Kidney capillary endothelial cell (primary cell): ENCODE measurements at places on chromosomes 13 and 19.

- DNase-seq: no peak
These were observed 8.4 kb upstream of the DIAPH3 start for GRCh38 chr13:60172111-60172510.

- DNase-seq: no peak
These were observed 12.5 kb downstream of the AP2S1 start for GRCh38 chr19:46838160-46838559.

DNA sequence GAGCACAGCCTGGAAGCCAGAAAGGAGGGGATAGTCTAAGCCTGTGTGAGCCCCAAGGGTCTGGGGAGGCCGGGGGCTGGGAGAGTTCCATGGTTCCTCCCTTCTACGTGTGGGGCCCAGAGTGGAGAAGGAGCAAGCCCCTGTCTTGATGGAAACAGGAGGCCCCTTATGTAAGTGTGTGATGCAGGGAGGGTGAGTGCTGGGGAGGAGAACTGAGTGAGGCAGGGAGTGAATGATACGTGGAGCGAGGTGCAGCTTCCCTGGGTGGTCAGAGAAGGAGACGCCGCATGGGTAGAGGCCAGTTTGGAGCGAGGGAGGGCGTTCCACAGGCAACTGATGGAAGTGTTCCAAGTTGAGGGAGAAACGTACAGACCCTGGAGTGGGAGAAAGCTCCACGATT is 16.0 kb downstream of the MAG start:
- DNase-seq: no peak

- DNase-seq: no peak
These were observed 80.7 kb upstream of the OLFM4 start for GRCh38 chr13:52947921-52948373.

- DNase-seq: no peak
These were observed 2.1 kb upstream of the BSG start for GRCh38 chr19:570251-570686.

GRCh38 chr13:111659842-111660241 is 339.4 kb downstream of the TEX29 start:
- DNase-seq: no peak

- DNase-seq: no peak
These were observed 342.7 kb downstream of the TBC1D4 start for GRCh38 chr13:75139291-75139690.

DNA sequence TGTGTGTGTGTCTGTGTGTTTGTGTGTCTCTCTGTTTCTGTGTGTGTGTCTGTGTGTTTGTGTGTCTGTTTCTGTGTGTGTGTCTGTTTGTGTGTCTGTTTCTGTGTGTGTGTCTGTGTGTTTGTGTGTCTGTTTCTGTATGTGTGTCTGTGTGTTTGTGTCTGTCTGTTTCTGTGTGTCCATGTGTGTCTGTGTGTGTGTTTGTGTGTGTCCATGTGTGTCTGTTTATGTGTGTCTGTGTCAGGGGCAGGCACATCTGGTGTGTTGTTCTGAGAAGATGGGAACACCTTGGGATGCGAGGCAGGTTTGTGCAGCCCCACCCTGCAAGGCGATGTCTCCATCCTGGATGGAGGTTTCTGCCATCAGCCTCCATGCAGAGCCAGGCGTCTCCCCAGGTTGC is 275.8 kb upstream of the SOX1 start:
- DNase-seq: no peak

- DNase-seq: no peak
These were observed 2.0 kb upstream of the MAB21L1 start for GRCh38 chr13:35478271-35479037.

GRCh38 chr19:39031368-39032062 is 834 bp downstream of the FBXO27 start:
- DNase-seq: peak; percentile 25

DNA sequence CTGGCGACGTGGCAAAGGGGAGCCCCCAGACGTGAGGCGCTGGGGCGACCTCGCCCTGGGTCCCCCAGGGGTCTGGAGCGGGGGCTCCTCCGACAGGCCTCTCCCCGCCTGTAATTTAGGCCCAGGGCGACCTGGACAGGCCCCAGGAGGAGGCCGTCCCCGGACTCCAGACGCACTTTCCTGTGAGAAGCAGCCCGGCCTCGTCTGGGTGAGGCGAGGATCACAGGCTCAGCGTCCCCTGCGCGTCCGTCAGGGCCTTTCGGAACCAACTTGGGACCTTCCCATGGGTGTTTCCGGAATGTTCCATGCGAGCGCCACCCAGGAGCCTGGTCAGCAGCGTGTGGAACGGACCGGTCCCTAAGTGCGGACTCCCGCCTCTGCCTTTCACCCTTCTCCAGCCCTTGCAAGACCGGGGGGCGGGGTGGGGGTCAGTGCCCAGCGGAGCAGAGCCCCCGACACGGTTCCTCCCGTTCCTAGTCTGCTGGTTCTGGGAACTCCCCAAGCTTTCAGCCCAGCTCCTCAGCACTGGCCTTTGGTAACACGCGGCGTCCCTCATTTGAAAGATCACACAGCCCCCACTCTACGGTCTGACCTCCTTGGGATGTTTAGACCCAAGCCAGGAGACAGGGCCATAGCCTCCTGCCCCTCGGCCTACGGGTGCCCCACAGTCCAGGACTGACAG is 1.1 kb upstream of the GRTP1 start:
- DNase-seq: no peak

DNA sequence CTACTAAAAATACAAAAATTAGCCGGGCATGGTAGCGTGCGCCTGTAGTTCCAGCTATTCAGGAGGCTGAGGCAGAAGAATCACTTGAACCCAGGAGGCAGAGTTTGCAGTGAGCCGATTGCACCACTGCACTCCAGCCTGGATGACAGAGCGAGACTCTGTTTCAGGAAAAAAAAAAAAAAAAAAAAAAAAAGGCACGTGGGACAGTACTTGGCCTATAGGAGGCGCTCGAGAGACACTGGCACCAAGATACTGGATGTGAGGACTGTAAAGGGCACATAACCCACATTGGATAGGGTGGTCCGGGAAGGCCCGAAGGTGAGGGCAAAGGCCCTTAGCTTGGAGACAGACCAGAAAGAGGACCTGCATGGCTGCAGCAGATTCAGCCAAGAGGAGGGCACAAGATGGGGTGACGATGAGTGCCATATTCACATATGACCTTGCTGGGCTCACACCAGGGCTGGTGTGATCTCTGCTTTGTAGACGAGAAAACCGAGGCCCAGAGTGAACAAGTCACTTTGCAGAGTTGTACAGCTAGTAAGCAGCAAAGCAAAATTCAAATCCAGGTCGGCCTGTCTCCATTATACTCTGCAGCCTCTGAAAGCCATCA is 89.4 kb downstream of the DPF1 start:
- no peak for DNase-seq

DNA sequence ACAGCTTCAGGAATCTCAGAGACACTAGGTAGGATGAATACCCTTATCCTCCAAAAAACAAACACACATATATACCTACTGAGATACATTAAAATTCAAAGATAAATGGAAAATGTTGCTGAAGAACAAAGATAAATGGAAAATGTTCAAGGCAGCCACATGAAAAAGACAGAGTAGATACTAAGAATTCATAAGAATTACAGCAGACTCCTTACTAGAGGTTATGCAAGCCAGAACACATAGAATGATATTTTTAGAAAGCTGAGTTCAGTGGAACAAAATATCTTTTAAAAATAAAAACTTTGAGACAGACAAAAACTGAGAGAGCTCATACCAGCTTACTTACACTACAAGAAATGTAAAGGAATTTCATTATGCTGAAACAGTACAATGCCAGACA is 35.6 kb downstream of the UCHL3 start:
- DNase-seq: no peak

DNA sequence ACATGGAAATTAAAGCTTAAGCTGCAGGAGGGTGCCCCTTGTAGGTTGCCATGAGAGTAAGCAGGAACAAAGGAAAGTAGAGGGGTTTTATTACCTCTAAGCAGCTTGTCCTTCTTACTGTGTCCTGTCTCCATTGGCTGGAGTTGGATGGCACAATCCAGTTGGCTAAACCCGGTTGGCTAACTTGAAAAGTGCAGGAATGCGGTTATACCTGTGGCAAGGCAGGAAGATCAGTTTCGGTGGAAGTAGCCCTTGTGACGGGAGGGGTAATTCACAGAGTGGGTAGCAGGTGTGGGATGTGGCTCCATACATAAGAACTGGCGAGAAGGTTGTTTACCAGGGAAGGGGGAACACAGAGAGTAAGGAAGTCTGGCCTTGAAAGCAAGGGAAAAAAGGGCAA is 3.2 kb downstream of the ZNF726 start:
- DNase-seq: no peak
